ENCODE measurements at places on chromosomes 11 and 22. TPM values are rescaled to one million over a fixed set of nuclear protein-coding genes. Genes with fewer than 3 reads are reported as not detected.

ENTHD1 gene
- total RNA-seq, result not detected

TTLL1 gene
- total RNA-seq, result 4.3 TPM

ACR gene
- total RNA-seq, result not detected

EFCAB6 gene
- total RNA-seq, result 3.3 TPM

RFPL1 gene
- not detected for total RNA-seq

OR8K3 gene
- not detected for total RNA-seq

KRTAP5-10 gene
- not detected for total RNA-seq

POU2AF1 gene
- total RNA-seq, result 0.16 TPM

APOL3 gene
- 48.9 TPM for total RNA-seq

C11orf91 gene
- total RNA-seq, result not detected

- no peaks in the 10 kb centered on the region for H3K27me3 ChIP-seq
- peak within 1 kb of the TSS; percentile 83 for H3K27ac ChIP-seq
- H3K4me1 ChIP-seq, result peaks cover 29% of the 10 kb centered on the region
- peak; percentile 85 for DNase-seq
- peak within 1 kb of the TSS; percentile 55 for H3K4me3 ChIP-seq
Observed at GRCh38 chr11:110711776-110712658, at the start of gene ARHGAP20. TSS of gene ARHGAP20 (minus strand) at chr11:110712437. CDS start at chr11:110712231, 206 bp downstream.

DNA sequence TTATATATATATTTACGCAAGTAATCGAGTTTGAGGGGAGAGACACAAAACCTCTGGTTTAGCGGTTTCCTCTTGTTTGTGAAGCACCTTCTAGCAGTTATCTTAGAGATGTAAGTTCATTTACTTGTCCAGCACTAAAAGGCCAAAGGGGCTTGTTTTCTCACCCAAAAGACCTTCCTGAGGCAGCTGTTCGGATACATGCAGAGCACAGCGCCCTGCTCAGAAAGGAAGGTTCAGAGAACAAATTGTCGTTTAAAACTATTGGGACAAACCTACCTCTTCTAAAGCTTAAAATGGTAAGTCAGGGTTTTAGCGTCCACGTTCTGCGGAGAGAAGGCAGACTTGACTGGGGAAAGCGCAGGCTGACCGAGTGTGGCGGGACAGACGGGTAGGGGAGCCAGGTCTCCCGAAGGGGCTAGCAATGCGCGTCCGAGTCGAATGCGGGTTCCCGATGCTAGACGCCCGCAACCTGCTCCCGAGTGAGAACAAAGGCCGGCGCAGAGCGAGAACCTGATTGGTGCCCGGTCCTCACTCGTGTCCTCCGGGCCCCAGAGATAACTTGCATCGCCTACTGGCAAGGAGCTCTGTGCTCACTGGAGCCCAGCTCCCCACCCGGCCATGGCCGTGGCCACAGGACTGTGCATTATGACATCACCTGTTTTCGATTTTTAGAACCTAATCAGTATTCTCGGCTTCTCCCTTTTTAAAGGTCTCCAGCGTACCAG, 1.0 kb upstream of the SESN3 start:
- peak overlapping the region; percentile 77 for H3K27ac ChIP-seq
- no peaks in the 10 kb centered on the region for H3K36me3 ChIP-seq
- peaks cover 17% of the 10 kb centered on the region for H3K4me1 ChIP-seq
- H3K4me3 ChIP-seq, result peak overlapping the region; percentile 26
- H3K27me3 ChIP-seq, result no peaks in the 10 kb centered on the region

DNA sequence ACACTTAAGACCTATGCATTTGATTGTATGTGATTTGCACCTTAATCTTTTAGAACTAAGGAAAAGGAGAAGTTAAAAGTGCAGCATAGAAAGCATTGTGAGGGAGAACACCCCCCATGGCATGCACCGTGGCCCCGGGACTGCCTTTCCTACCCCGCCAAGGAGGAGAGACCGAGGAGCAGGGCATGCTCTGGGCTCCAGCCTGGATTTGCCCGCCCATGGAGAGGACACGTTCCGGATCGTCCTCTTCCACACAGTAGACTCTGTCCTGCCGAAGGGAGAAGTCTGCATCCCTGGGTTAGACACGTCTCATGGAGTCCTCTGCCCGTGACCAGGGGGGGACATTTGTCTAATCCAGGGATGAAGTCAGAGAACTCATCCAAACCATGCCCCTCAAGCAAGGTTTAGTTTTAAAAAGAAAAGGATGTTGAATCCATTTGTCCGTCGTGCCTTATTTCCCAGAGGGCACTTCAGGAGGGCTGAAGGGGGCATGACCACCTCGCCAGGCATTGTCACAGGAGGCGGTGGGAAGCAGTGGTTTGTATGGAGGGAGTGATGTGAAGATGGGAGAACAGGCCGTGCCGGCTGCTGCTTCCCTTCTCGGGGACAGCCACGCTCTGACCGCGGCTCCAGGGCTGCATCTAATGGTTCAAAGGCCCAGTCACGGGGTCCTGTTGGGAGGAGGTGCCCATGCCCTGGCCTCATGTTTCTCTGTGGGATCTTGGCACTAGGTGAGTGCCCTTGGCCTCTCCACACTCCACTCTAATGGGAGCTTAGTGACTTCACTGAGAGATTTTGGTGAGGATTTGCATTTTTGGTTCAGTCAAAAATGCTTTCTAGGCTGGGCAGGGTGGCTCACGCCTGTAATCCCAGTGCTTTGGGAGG, 66.2 kb upstream of the GAL start:
- H3K27me3 ChIP-seq, result no peaks in the 10 kb centered on the region
- H3K36me3 ChIP-seq, result peaks cover 5% of the 10 kb centered on the region
- no peak for DNase-seq
- no peaks in the 10 kb centered on the region for H3K4me1 ChIP-seq
- H3K4me3 ChIP-seq, result no peak overlapping the region

GRCh38 chr11:123235117-123235655, 40.1 kb upstream of the CLMP start:
- no peaks in the 10 kb centered on the region for H3K4me1 ChIP-seq
- no peaks in the 10 kb centered on the region for H3K36me3 ChIP-seq
- no peak overlapping the region for H3K4me3 ChIP-seq
- DNase-seq, result peak; percentile 86
- no peaks in the 10 kb centered on the region for H3K27me3 ChIP-seq
- H3K27ac ChIP-seq, result peak overlapping the region; percentile 6

GRCh38 chr11:64585150-64585549, 5.9 kb upstream of the SLC22A12 start:
- no peak overlapping the region for H3K27ac ChIP-seq
- H3K4me3 ChIP-seq, result no peak overlapping the region
- H3K36me3 ChIP-seq, result no peaks in the 10 kb centered on the region
- H3K27me3 ChIP-seq, result no peaks in the 10 kb centered on the region

DNA sequence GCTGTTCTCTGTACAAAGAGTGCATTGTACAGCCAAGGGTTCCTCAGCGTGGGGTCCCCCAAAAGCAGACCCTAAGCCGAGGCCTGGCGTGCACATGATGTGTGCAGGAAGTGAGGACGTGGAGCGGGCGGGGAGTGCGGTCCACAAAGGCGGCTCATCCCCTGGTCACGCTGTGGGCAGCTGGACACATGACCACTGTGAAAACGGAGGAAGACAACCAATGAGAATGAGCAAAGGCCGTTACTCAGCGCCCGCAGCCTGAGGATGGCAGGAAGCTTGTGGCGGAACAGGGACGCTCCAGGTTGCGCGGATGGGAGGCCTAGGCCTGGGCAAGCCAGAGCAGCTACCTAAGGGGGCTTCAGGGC, 1263.7 kb downstream of the BRD1 start:
- H3K36me3 ChIP-seq, result no peaks in the 10 kb centered on the region
- H3K4me1 ChIP-seq, result no peaks in the 10 kb centered on the region
- no peak overlapping the region for H3K4me3 ChIP-seq

DNA sequence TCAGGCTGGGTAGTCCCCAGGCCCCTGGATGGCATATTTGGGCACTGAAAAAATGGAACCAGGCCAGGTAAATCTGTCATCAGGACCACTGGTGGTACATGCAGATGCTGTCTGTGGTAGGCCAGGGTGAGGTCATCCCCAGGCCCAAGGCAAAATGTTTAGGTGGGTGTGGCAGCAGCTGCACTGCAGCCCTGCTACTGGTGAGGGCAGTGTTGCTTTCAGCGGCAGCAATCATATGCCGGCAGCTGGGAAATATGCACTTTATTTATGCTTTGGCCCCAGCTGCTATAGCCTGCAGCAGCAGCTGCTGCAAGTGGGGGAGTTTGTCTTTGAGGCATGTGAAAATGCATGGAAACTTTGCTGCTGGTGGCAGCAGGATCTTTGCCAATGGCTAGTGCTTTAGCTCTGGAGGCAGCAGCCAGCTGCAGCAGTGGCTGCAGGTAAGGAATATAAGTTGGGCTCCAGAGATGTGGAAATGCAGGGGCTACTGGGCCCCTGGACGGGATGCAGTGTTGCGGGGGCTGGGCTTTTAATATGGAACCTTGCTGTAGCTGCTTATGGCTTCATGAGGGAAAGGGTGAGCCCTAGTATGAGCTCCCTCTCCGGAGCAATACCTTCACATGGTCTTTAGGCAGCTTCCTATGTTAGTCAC, 365.7 kb upstream of the CADM1 start:
- DNase-seq, result no peak
- no peaks in the 10 kb centered on the region for H3K27me3 ChIP-seq
- no peak overlapping the region for H3K4me3 ChIP-seq
- H3K27ac ChIP-seq, result no peak overlapping the region
- no peaks in the 10 kb centered on the region for H3K4me1 ChIP-seq

GRCh38 chr11:116078101-116078591, 573.9 kb upstream of the CADM1 start:
- H3K27me3 ChIP-seq, result peaks cover 16% of the 10 kb centered on the region
- DNase-seq, result no peak
- no peak overlapping the region for H3K27ac ChIP-seq
- no peaks in the 10 kb centered on the region for H3K36me3 ChIP-seq

DNA sequence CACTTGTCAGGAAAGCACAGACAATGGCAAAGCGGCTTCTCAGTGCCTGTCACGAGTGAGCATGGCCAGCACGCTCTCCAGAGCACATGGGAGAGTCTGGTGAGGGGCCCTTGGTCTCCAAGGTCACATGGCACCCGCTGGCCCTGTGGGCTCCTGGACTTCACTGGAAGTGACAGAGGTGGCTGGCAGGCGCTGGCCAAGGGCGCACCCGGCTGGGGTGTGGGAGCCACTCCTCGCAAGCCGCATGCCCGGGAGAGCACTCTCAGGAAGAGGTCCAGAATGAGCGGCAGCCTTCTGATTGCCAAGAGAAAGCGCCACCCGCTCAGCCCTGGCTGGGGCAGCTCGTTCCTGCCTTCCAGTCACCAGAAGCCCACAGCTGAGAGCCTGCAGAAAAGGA, 17.1 kb upstream of the MOB2 start:
- no peaks in the 10 kb centered on the region for H3K27me3 ChIP-seq
- no peak for DNase-seq
- H3K36me3 ChIP-seq, result no peaks in the 10 kb centered on the region
- H3K4me3 ChIP-seq, result no peak overlapping the region
- peak overlapping the region; percentile 62 for H3K27ac ChIP-seq

- peaks cover 4% of the 10 kb centered on the region for H3K36me3 ChIP-seq
- H3K27ac ChIP-seq, result no peak overlapping the region
- no peaks in the 10 kb centered on the region for H3K4me1 ChIP-seq
Observed at GRCh38 chr22:31901388-31902137, 42.8 kb upstream of the YWHAH start.

- no peak overlapping the region for H3K4me3 ChIP-seq
- H3K4me1 ChIP-seq, result no peaks in the 10 kb centered on the region
- no peaks in the 10 kb centered on the region for H3K36me3 ChIP-seq
- DNase-seq, result no peak
Observed at GRCh38 chr22:26122920-26123468, 46.3 kb upstream of the SEZ6L start.

DNA sequence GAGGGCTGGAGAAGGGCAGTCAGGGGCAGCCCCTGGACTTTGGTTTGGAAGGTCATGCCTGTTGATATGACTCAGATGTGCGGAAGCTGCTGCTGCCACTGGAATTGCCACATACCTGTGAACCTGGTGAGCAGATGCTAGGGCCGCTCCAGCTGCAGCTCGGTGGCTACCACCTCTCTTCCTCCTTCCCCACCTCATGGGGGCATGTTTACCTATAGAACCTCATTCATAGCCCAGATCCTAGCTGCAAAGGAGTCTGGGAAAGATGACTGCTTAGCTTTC, 17.5 kb upstream of the TSPAN18 start:
- no peak overlapping the region for H3K4me3 ChIP-seq
- H3K36me3 ChIP-seq, result no peaks in the 10 kb centered on the region
- H3K27ac ChIP-seq, result no peak overlapping the region
- H3K4me1 ChIP-seq, result no peaks in the 10 kb centered on the region
- no peak for DNase-seq

GRCh38 chr22:47151064-47151463, 388.6 kb downstream of the TBC1D22A start:
- no peaks in the 10 kb centered on the region for H3K4me1 ChIP-seq
- no peak overlapping the region for H3K27ac ChIP-seq
- no peak overlapping the region for H3K4me3 ChIP-seq
- no peaks in the 10 kb centered on the region for H3K27me3 ChIP-seq
- DNase-seq, result no peak

DNA sequence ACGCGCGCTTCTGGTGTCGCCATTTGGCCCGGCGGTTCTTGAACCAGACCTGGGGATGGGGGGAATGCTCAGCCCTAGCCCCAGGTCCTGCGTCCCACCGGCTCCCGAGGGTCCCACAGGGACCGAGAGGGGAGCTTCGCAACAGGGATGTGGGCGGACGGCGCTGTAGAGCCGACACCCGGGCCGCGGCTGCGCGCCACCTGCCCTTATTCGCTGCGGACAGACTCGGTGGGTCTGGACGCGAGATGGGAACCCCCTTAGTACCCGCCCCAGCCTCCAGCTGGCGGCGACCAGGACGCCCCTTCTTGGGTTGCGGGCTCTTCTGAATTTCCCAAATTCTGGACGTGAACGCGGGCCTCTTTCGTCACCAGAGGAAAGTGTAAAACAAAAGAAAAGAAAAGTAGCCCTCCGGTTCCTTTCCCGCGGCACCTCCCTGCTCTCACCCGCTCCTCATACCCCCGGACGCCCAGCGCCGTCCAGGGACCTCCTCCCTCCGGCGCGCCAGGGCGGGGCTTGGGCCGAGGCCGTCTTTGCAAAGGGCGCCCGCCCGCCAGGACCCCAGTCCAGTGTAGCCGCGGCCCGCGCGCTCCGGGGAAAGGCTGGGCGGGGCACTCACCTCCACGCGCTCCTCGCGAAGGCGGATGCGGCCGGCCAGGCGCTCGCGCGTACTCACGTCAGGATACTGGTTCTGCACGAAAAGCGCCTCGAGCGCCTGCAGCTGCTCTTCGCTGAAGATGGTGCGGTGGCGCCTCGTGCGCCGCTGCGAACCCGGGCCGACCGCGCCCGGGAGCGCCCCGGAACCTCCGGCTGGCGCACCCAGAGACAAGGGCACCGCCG, 827 bp downstream of the GSC2 start:
- DNase-seq, result no peak
- H3K27ac ChIP-seq, result no peak overlapping the region
- peaks cover 66% of the 10 kb centered on the region for H3K27me3 ChIP-seq

DNA sequence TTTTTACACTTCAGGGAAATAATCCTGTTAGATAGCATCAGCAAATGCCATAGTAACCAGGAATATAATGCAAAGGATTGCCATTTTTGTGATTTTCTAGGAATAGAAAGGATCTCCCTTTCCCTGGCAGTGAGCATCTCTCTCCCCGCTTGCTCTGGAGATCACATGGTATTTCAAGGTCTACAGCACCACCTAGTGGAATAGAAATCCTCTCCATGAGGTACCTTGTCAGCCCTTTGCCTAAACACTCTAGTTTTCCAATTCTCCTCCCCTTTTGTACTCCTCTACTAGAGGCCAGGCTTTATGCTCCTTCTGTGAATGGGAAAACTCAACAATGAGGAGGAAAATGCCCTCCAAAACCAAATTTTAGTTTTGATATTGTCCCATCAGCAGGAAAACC, 78.4 kb downstream of the XRRA1 start:
- H3K4me1 ChIP-seq, result no peaks in the 10 kb centered on the region
- H3K36me3 ChIP-seq, result peaks cover 48% of the 10 kb centered on the region
- DNase-seq, result no peak
- H3K4me3 ChIP-seq, result no peak overlapping the region

GRCh38 chr22:49303781-49304461, 523.8 kb downstream of the BRD1 start:
- no peaks in the 10 kb centered on the region for H3K36me3 ChIP-seq
- H3K4me1 ChIP-seq, result no peaks in the 10 kb centered on the region
- H3K27me3 ChIP-seq, result peaks cover 6% of the 10 kb centered on the region
- no peak overlapping the region for H3K4me3 ChIP-seq
